T follicular helper cell (primary cell): ENCODE measurements at places on chromosomes 4 and X.

DNA sequence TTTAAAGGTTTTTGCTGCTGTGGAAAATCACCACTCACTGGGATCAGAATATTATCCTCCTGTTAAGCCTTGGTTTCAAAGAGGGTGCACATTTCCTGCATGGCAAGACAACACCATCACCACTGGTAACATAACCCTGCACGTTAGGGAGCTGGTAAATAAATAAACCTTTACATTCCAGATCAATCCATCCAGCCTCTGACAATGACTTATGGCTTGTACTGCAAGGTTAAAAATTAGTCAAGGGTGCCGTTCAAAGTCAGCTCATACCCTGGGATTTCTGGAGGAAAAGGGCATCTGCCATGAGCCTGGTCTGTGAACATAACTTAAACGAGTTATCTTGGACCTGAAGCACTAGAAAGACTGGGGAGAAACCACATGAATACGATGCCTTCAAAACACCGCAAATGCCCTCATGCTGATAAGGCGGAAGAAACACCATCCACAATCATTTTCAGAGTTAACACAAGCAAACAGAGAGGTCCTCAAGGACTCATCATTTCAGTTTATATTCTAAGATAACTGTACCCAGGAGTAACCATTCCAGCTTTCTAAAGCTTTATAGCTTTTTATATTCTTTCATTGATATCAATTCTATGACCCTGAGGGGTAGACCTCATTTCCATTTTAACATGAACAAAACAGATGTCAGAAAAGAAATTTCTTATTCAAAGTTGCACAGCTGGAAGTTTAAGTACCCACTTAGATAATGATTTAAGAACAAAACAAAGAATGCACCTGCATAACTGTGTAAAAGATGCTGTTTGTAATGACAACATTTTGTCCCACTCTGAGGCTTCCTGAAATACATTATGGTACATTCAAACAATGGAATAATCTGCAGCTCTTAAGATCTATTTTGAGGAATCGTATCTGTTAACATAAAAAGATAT lies 103.1 kb downstream of the NPNT start:
- DNase-seq: no peak

- DNase-seq: no peak
Measured at GRCh38 chr4:126957556-126957955, 675.2 kb upstream of the INTU start.

GRCh38 chr4:61590881-61591280 lies 390.8 kb downstream of the ADGRL3 start:
- DNase-seq: no peak

- no peak for DNase-seq
Measured at GRCh38 chrX:123773258-123773988, 40.6 kb upstream of the THOC2 start.

DNA sequence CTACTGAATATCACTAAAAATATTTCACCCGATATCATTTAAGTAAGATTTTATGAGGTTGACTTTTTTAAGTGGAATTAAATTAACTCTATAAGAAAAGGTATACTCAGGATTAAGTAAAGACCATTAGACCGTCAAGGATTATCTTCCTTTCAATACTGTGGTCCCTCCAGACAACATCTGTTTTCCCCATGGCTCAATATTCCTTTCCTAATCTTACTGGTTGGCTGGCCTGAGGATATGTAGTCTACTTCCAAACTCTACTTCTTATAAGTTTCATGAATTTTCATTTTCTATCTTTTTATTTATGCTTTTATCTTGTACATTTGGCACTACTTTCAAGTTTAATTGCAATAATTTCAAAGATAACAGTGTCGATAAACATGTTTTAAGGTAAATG lies 725.4 kb downstream of the PCDH7 start:
- DNase-seq: no peak
